Uterus (tissue), 4 donors: ENCODE measurements at places on chromosomes 16 and 17.

GRCh38 chr17:20235747-20236146, 226.6 kb downstream of the SPECC1 start:
- no peak for DNase-seq

DNA sequence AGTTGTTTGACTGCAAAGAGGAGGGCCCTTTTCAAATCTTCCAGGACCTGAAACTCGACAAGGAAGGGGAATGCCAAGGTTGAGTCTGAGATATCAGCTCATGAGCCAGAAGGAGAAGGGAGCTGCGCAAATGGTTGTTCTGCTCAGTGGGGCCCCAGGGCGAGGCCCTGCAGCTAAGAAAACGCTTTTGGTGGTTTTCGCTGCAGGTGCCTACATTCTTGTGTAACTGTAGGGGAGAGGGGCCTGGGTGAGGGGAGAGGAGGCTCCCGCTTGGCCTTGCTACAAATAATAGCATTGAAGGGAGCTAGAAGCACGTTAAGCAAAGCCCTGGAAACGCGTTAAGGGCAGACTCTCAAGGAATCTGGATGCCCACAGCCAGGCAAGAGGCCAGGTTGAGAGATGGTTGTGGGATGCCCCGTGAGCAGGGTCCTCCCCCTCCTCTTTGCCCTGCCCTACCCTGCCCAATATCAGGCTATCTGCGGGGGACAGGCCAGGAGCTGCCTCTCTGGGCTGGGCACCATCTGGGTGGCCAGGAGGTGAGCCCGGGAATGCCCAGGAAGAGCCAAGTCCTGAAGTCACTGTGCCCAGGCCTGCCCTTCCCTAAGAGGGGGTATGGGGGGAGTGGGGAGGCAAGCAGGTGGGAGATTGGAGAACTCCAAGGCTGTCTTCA, 21.9 kb downstream of the GPR142 start:
- no peak for DNase-seq

- DNase-seq = no peak
These were observed 1.5 kb upstream of the CLEC10A start for GRCh38 chr17:7081341-7082062.

GRCh38 chr16:67881621-67882161, 3.0 kb upstream of the NRN1L start:
- no peak for DNase-seq

- DNase-seq = no peak
These were observed 2.4 kb downstream of the NDRG4 start for GRCh38 chr16:58502217-58502921.

- no peak for DNase-seq
These were observed 2.4 kb upstream of the B9D1 start for GRCh38 chr17:19364699-19365498.

GRCh38 chr16:86428729-86429517, 81.4 kb upstream of the FOXF1 start:
- no peak for DNase-seq

- DNase-seq = no peak
These were observed 244.1 kb upstream of the MON1B start for GRCh38 chr16:76946879-76947278.

GRCh38 chr17:44934745-44935105, 12.8 kb downstream of the KIF18B start:
- no peak for DNase-seq

DNA sequence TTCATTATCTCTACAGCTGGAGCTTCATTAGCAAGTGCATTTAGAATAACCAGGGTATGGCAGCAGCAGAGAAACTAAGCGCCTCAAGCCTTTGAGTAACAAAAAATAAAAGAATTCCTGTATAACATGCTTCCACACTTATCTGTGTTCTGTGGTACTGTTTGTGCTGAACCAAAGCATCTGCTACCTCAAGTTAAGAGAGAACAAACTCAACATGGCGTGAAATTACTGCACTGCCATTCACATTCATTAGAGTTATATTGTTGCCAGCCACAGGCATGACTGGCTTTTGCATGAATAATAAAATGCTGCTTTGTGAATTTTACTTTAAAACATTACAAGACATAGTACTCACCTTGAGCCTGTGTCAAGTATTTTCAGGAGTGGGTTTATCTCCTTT, 76.6 kb downstream of the NLK start:
- no peak for DNase-seq

- DNase-seq = no peak
These were observed 129.0 kb downstream of the KATNIP start for GRCh38 chr16:27678955-27679354.

DNA sequence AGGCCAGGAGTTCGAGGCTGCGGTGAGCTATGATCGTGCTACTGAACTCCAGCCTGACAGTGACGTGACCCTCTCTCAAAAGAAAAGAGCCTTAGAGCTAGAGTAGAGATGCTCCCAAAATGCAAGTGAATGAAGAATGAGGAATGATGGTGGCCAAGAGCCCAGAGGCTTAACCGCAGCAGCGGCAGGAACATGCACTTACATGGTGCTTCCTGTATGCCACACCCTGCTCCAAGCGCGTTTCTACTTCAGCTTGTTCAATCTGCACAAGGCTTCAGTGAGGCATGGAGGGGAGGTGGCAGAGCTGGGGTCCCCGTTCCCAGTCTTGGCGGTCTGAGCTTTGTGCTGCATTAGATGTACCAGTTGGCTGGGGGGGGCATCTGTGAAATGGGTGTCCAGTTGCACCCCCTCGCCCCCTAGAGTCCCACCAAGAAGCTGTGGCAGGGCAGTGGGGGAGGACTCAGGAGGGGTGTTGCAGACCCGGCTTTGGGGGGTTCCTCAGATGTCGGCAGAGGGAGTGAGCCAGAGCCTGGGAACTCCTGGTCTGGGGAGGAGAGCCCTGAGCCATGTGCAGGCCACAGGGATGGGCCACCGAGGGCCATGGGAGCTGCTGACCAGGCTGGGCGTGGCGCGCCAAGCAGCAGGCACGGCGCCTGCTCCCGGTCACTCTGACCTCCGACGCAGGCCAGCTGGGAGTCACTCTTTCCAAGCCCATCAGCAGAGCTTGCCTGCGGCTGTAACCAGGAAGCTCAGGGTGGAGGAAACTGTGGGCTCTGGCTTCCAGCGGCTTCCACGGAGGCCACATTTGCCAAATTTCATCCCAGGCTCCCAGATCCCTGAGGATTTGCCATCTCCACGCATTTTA, 260.1 kb downstream of the PARN start:
- peak; percentile 54 for DNase-seq

- DNase-seq = no peak
These were observed 2.8 kb downstream of the UBTF start for GRCh38 chr17:44216694-44217093.

GRCh38 chr17:79202480-79202879, 127.9 kb downstream of the ENGASE start:
- no peak for DNase-seq

DNA sequence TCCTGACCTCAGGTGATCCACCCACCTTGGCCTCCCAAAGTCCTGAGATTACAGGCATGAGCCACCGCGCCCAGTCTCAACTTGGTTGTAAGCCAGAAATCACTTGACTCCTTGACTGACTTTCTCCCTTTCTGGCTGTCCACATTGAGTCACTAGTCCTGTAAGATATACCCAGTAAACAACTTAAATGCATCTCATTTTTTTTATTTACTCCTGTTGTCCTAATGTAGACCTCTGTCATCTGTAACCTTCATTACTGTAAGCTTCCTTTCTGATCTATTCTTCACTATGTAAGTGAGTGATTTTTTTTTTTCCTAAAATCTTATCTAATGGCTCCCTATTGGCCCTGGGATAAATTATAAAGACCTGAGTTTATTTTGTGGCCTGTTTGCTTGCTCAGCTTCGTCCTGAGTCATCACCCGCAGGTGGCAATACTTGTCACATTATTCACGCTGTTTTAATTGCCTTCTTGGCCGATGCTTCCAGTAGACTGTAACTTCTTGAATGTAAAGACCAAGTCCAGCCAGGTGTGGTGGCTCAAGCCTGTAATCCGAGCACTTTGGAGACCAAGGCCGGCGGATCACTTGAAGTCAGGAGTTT, 41.0 kb downstream of the PAFAH1B1 start:
- DNase-seq = no peak

- peak; percentile 28 for DNase-seq
These were observed 26.8 kb downstream of the MPP2 start for GRCh38 chr17:43880420-43880991.

DNA sequence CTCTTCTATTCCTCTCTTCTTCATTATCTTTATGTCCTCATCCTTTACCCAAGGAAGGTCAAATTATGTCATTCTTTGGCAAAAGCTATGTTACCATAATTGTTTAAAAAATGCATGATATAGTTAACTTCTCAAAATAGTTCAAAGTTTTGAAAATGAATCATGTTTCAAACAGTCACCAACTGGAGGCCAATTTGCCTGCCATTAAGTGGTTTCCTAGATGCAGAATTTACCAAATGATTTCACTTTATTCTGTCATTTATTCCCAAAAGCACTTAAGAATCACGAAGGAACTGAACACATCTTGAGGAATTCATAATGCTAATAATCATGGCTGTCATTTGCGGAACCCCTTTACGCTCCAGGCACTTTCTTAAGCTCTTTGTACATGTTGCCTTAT, 190.9 kb upstream of the CDH11 start:
- DNase-seq = no peak

DNA sequence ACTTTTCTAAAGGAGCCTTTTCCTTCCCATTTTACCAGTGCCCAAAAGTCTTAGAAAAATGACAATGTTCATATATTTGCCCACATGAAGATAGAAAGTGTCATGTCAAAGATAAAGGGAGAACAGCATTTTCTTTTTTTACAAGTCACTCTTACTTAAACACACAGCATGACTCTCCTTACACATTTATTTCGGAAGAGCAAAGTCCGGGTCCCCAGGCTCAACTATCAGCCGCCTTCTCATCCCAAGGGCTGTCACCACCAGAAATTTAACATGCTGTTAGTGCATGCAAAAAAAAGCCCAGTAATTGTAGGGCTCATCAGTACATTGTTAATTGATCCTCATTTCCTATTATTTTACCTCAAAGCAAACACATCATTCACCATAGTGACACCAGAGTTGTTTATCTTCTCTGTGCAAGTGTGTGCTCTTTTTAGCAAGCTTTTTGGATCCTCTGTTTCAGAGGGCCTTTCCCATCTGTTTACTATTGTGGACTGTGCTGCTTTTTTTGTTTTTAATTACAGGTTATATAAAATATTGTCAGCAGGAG, 560.3 kb downstream of the WWOX start:
- DNase-seq = no peak
